Right ventricle myocardium inferior (tissue), 1 donor: ENCODE measurements at places on chromosomes 1 and 21.
A peak's percentile ranks its signal among the peaks of the same experiment; 100 is the strongest.

DNA sequence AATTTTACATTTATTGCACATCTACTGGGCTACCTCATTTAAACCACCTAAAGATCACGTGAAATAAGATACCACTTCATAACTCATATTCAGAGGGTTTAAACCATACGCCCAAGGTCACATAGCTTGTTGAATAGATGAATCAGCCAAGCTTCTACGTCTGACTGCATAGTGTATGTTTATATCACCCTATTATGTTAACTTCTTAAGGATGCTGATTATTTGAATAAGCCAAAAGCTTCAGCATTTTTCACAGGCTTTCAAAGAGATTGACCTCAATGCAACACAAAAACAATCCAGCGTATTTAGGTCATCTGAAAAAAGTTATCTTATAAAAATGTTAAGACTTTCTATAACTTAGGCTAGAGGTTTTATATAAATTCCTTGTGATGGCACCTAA, 373.8 kb downstream of the TGFB2 start:
- DNase-seq, result no peak

DNA sequence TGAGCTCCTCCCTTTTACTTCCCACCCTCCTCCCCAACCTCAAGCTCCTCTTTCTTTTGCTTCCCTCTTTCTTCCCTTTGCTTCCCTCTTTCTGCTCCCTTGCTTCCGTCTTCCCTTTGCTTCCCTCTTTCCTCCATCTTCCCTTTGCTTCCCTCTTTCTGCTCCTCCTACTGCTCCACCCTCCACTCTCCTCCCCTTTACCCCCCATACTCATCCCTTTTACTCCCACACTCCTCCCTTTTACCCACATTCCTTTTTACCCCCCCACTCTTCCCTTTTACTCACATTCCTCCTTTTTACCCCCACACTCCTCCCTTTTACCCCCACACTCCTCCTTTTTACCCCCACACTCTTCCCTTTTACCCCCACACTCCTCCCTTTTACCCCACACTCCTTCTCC, 30.2 kb downstream of the PGBD5 start:
- no peak for DNase-seq

DNA sequence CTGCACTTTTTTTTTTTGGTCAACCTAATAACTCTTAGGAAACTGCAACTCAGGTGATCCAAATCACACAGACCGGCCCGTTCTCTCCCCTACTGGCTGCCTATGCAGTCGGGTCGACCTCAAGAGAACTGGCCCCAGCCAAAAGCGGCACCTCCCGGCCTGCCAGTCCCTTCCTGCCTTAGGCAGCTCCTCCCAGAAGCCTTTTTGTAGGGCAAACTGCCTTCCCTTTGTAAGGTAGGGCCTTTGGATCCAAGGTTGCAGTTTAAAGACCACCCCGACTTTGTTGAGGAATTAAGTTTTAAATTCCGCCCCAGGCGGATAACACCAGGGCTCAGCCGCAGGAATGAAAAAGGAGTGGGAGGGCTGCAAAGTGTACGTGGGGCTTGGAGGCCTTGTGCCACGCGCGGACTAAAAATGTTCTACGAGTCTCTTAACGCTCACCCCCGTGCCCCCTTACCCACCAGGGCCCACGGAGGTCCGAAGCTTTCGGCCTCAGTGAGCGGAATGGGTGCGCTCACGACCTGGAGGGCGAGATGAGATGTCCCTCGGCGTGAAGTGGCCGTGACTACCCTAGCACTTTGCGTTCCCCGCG, 642 bp upstream of the ST3GAL3 start:
- DNase-seq, result no peak

GRCh38 chr1:240599830-240600229, 12.1 kb downstream of the GREM2 start:
- DNase-seq, result no peak

DNA sequence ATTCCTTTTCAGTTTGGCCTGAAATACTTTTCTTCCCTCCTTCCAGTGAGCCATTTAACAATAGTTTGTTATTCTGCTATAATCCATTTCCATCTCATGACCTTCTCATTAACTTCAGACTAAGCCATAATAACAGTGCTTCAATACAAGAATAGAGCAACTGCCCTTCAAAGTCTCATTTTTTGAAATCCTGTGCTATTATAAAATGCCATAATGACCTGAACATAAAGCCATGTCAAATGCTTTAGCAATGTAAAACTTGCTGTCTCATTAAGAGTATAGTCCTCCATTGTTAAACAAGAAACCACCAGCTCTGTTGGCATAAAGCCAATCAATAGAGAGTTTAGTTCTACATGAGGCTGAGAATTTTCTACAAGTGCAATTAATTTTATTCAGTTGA, 9.6 kb upstream of the PIGK start:
- DNase-seq, result no peak

DNA sequence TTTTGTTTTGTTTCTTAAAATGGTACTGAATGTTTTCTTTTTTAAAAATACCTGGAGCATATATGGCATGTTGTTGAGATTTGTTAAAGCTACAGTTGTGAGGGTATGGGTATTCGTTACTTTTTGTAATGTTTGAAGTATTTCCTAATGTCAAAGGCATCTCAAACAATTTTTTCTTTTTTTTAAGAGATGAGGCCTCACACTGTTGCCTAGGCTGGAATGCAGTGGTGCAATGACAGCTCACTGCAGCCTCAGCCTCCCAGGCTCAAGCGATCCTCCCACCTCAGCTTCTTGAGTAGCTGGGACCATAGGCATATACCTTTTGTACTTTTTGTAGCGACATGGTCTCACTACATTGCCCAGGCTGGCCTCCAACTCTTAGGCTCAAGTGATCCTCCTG, 16.1 kb downstream of the CLCN6 start:
- no peak for DNase-seq

- no peak for DNase-seq
Measured at GRCh38 chr21:33980276-33980916, 64.8 kb upstream of the ATP5PO start.

- DNase-seq, result no peak
Measured at GRCh38 chr1:181135437-181135731, 46.9 kb downstream of the IER5 start.

- no peak for DNase-seq
Measured at GRCh38 chr1:244010191-244010590, 40.9 kb upstream of the ZBTB18 start.

GRCh38 chr1:10696977-10697376, 99.5 kb downstream of the CASZ1 start:
- no peak for DNase-seq

DNA sequence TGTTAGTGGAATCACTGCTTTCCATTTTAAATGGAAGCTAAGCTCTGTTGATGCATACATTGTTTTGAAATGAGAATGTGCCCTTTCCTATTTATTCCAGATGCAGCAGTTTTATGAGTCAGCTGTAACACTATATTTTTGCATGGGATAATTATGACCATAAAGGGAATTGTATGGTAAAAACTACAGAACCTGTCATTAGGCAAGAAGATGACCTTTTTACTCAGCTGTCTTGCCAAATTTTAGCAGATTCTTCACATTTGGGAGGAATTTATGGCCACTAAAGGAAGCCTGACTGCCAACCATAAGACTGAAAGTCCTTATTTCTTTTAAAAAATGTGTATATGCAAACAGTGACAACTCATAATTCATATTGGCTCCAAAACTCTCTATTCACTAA, 356.3 kb upstream of the PRMT6 start:
- no peak for DNase-seq

DNA sequence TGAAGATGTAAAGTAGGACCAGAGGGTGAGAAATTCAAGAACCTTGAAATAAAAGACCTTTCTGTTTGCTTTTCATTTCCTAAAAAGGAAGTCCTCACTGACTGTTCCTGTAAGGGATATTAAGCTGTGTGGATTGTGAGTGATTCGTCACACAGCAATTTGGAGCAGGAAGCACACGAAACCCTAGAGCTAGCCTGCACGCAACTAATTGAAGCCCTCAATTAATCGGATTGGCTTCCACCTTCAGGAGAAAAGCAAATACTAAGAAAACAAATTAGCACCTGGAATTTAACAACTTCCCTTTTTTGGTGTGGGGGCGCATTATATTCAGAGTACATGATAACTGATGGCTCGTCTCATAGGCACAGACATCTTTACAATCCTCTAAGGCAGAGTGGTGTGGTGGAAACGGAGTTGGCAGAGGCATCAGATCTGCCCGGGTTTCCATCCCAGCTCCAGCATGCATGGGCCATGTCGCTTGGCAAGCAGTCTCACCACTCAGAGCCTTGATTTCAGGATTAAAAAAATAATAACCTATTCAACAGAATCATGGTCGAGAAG, 95.2 kb downstream of the KCNJ15 start:
- no peak for DNase-seq

- DNase-seq, result no peak
Measured at GRCh38 chr1:204528241-204528640, 12.0 kb downstream of the MDM4 start.

DNA sequence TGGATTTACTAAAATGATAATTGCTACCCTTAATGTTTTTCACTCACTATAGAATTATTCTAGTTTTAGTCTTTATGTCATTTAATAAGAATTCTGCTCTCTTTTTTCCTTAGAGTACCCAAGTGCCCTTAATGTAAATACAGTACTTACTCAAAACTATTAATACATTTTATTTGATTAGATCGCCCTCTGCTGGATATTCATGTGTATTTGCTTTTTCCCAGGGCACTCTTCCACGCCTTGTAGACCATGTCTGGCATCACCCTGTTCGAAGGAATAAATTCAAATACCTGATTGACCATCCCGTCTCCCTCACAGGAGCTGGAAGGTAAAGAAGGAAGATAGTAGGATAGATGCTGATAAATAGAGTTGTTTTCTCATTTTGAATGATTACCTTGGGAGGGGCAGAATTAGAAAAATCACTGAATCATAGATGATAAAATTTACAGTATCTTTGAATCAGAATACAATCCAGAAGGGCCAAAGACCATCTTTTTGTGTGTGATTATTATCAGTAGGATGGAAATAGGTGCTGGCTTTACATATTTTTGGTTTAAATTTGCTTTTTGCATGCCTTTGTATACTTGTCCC, 4.1 kb downstream of the AXDND1 start:
- DNase-seq, result no peak

- DNase-seq, result no peak
Measured at GRCh38 chr21:33042812-33043211, 17.1 kb downstream of the OLIG2 start.

- DNase-seq, result no peak
Measured at GRCh38 chr1:82400521-82400920, 599.8 kb downstream of the ADGRL2 start.

DNA sequence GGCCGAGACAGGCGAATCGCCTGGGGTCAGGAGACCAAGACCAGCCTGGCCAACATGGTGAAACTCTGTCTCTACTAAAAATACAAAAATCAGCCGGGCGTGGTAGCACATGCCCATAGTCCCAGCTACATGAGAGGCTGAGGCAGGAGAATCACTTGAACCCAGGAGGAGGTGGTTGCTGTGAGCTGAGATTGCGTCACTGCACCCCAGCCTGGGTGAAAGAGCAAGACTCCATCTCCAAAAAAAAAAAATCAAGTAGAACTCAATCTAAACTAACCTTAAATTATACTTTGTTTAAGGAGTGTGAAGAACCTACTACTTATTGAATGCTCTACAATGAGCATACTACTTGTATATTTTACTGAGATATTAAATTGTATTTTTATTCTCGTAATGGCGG, 30.5 kb upstream of the RNF186 start:
- no peak for DNase-seq

DNA sequence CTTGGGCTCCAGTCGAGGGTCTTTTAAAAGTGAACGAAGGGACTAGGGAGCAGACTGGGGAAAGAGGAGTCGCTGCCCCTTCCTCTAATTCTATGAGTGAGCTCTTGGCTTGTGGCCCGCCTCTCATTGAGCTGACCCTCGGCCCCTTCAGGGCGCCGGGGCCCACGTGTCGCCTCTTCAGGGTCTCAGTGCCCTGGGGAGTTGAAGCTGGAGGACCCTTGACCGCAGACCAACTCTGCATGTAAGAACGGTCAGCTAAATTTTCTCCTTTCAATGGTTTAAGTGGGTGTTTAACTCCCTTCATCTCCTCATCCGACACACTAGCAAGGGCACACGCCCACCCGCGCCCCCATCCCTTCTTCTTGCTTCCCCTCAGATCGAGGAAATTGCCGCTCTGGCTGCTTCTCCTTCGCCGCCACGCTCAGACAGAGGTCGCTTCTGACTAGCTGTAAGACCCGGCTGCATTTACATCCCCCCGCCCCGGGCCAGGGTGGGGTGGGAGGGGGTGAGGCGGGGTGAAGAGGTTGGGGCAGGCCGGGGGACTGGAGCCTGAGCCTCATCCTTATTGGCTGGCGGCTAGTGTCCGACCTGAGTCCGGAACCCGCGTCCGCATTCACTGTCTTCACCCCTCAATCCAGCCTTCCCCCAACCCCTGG, 10.9 kb downstream of the NR5A2 start:
- no peak for DNase-seq

DNA sequence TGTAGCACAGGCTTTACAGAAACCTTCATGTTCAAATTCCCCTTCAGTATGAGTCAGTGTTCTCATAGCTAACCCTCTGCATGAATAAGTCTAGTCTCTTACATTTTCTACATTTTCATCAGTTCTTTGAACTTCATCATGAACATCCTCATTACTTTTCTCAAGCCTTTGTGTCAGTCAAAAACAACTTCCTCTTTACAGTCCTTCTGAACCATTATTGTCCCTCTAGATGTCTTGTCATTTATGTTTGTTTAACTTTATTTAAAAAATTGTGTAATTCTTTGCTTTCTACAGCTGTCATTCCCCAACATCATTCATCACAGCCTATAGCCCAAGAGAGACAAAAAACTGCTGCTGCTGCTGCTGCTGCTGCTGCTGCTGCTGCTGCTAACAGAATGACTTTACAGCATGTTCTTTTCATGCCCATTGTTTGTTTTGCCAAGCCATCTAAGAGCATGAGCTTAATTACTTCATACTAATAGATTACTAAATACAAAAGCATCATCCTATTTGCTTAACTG, 133.1 kb downstream of the LRRC40 start:
- DNase-seq, result no peak

- no peak for DNase-seq
Measured at GRCh38 chr1:168656485-168656884, 72.5 kb downstream of the DPT start.

DNA sequence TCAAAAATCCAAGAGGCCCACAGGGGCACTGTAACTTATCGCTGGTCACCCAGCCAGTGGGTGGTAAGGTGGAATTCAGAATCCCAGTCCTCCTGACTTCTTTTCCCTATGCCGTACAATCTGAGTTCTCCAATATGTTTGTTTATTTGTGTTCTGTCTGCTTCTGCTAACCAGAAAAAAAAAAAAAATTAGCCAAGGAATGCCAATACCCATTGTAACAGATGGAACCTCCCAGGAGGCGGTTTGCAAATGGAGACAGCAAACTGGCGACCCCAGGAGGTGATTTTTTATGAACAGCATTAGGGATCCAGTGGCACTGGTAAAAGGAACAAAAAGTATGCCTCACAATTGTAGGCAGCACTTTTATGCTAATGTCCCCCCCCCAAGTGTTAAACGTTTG, 189.0 kb upstream of the FGGY start:
- DNase-seq, result no peak

GRCh38 chr1:166013232-166013631, 153.6 kb downstream of the FAM78B start:
- DNase-seq, result no peak

DNA sequence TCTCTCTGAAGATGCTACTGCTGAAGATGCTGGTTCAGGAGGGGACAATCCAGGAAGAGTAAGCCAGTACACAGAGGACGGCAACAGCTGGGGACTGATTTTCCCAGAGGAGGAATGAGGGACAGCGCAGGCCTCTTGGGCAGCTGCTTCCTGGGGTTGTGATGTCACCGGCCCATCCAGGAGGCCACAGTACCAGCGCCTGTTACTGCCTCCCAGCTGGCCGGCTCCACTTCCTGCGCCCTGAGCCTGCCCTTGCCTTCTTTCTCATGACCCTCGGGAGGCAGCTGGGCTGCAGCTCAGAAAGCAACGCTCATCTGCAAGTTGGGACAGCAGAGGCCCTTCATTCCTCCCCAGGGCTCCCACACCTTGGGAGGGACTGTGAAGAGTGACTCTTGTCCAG, 21.9 kb upstream of the ID3 start:
- peak; percentile 78 for DNase-seq
